ENCODE measurements at places on chromosomes 12 and 14.

- DNase-seq, result no peak
These were observed 95.8 kb upstream of the SLC35F4 start for GRCh38 chr14:57961786-57962060.

GRCh38 chr14:104633276-104634137, 28.9 kb upstream of the TMEM179 start:
- no peak for DNase-seq

DNA sequence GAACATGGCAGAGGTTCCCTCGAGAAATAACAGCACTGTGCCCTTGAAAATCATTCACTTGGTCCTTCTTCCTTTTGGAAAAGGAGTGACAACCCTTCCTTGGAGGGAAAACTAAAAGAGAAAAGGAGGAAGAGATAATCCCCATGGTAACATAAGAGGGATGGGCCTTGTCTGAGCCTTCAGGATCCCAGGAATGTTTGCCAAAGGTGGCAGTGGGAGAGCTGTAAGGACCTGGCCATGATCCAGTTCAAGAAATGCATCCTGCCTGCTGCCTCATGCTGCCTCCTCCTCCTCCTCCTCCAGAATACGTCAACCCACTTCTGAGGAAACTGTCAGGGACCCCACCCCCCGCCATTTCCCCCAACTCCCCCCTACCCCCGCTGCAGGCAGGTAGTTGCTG, 118.8 kb downstream of the KCNK10 start:
- no peak for DNase-seq

GRCh38 chr12:1880876-1881275, 37.6 kb downstream of the CACNA2D4 start:
- DNase-seq, result no peak

- DNase-seq, result no peak
These were observed 23.0 kb downstream of the OR10P1 start for GRCh38 chr12:55659486-55660385.
